ENCODE measurements at places on chromosomes 16 and 17.
A peak's percentile ranks its signal among the peaks of the same experiment; 100 is the strongest.

DNA sequence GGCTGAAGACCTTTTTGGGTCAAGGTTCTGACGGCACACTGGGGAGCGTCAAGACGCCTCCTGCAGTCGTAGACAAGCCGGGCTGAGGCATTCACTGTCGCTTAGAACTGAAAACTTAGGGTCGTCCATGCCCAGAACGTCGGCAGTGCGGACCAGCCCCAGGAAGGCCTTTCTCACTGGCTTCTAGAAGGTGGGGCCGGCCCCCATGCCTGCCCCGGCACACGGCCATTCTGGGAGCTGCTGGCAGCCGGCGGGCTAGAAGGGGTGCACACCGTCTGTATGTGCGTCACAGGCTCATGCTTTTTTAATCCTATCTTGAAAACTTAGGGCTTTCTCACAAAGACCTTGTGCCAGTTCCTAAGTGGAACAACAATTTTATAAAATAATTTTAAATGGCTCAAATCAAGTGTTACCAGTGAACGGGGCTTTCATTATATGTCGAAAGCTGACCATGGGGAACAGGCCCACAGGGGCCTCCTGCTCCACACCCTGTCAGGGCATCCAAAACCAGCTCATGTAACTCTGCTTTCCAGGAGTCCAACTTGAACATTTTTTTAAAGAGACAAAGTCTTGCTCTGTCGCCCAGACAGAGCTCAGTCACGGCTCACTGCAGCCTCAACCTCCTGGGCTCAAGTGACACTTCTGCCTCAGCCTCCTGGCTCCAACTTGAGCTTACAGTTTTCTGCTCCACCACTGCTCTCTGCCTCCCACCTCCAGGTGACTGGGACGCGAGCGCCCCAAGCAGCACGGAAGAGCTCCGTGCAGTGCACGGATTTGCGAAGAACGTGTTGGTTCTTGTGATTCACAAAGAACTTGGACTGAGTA lies 111.2 kb downstream of the ANKRD11 start:
- DNase-seq, result no peak

DNA sequence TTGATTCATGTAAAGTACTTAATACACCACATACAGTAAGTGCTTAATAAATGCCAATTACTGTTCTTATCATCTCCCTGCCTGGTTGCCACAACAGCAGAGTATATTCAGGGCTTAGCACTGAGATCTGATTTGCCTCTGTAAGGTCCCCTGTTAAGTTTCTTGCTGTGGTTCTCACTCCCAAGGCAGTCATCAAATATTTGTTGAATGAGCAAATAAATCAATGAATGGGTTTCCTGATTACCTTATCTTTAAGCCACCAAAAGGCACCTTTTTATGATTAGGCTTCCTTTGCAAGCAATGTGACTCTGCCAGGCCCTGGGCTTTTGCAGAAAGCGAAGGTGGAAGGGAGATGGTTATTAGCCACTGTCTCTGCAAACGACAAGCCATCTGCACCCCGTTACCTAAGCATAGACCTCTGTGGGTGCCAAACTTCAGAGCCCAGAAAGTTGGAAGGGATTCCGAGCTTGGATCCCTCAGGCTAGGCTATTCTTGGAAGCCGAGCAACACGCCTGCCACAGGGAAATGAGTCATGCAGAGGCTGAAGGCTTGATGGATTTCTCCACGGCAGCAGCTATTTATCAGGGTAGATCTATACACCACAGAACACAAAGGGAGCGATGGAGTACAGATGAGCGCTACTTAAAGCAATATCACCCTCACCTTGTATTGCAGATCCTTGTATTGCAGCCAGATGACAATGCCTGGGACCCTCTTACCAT lies 102.0 kb downstream of the GRIN2A start:
- no peak for DNase-seq

- no peak for DNase-seq
These were observed 97.1 kb downstream of the PITPNC1 start for GRCh38 chr17:67474081-67474661.

DNA sequence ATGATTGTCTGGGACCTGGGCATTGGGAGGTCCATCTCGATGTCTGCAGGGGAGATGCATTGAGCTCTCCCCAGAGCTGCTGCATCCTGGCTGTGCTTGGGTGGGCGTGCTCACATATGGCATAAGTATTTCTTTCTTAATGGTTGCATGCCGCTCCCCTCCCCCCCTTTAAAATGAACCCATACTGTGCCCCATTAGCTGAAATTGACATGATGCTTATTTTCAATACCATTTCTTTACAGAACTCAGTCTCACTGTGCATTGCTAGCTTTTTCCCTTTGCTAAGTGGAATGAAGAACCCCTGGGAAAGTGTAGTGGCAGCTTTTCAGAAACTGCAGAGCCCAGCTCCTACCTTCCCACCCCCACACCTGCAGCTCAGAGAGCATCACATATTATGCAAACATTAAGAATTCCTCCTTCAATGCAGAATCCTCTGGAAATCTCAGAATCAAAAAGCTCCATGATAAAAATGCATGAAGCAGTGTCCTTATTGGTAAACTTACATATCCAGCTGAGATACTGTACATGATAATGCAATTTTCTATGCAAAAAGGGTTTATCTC lies 56.4 kb downstream of the HS3ST4 start:
- DNase-seq, result no peak

DNA sequence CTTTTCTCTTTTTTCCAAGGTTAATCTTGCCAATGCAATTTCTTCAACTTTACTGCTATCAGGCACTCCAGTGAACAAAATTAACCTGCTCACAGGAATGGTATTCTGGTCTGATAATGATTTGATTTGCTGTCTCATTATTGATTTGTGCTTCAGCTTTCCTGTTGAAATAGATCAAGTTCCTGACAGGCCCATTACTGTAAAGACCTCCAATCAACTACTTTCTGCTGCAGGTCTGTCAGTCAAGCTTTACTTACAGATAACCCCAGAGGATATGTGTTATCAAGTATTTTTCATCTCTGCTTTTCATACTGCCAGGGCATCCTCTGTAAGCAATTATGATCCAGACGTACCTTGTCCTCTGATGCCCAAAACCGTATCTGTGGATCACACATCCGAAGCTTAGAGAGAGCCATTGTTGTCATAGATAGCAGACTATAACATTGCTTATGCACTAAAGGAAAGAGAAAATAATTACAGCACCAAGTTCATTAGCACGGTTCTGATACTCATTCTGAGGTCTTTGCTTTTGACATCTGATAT lies 215.6 kb downstream of the PHKB start:
- DNase-seq, result no peak

DNA sequence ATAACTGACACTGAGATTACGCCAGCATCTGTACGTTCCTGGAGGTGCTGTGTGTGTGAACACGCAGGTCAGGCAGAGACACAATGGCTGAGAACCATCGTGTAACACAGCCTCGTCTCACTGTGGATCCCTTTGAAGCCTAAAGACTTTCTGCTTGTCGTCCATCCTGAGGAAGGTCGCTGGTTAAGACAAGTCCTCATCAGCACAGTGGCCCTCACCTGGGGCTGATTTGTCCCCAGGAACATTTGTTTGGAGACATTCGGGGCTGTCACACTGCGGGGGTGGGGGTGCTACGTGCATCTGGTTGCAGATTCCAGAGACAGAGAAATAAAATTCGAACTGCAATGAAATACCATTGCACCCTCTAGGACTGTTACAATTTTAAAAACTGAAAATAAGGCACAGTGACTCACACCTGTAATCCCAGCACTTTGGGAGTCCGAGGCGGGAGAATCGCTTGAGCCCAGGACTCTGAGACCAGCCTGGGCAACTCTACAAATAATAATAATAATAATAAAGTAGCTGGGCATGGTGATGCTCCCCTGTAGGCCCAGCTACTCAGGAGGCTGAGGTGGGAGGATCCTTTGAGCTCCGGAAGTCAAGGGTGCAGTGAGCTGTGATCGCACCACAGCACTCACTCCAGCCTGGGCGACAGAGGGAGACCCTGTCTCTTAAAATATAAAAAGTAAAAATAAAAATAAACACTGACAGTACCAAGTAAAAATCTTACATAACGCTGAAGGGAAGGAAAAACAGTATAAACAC lies 112.0 kb upstream of the METRNL start:
- no peak for DNase-seq

DNA sequence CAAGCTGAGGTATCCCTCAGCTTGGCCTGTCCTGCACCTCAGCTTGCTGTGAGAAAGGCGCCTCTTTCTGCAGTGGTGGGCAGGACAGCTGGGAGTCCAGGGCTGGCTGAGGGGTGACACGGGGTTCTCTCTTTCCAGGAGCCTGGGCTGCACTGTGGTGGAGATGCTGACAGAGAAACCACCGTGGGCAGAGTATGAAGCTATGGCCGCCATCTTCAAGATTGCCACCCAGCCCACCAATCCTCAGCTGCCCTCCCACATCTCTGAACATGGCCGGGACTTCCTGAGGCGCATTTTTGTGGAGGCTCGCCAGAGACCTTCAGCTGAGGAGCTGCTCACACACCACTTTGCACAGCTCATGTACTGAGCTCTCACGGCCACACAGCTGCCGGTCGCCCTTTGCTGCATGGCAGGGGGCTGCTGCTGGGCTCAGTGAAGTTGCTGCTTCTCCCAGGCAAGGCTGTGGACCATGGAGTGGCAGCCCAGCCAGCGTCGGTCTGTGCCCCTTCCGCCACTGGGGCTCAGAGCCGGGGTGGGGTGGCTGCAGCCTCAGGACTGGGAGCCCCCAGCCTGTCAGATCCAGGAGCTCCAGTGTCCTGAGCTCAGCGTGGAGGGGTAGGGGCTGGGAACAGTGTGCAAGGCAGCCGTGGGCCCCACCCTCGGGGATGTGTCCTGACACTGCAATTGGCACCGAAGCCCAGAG lies 6.4 kb downstream of the LIMD2 start:
- peak; percentile 17 for DNase-seq
